Stimulated activated naive CD4-positive, alpha-beta T cell (primary cell): ENCODE measurements at places on chromosomes 1 and 21.

DNA sequence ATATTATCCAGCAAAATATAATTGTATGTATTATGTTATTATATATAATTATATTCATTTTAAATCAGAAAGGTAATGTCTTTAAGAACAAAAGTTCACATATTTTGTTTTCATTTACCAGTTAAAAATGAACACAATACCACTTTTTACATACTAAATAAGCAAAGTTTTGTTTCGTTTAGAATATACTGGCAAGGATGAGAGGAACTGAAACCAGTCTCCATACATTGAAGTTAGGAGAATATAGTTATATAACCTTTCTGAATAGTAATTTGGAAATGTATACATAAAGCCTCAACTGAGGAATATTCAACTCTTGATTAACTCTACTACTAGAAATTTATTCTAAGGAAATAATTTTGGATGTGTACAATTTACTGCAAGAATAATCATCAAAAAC lies 110.5 kb downstream of the ZNF644 start:
- DNase-seq = no peak

DNA sequence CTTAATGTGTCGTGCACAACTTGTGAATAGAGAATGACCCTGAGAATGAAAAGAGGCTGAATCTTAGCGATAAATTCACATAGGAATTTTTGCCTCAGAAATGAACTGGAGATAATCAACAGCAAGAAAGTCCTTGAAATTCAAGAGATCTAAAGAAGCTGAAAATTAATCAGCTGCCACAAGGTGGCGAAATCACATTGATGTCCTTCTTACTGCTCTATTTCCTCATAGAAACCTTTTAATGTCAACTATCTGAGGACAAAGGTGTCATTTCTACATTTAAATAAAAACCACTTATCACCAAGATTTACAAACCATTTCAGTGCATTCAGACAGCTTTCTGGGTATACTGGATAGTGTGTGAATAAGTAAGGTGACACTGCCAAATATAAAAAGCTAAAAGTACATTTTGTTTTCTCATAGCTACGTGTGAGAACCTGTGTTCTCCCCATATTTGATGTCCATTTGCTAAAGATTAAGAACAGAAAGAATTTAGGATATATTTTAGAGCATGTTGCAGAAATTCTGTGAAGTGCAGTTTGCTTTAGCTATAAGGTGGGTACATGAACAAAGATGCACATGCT lies 485.3 kb upstream of the PTBP2 start:
- DNase-seq = no peak

DNA sequence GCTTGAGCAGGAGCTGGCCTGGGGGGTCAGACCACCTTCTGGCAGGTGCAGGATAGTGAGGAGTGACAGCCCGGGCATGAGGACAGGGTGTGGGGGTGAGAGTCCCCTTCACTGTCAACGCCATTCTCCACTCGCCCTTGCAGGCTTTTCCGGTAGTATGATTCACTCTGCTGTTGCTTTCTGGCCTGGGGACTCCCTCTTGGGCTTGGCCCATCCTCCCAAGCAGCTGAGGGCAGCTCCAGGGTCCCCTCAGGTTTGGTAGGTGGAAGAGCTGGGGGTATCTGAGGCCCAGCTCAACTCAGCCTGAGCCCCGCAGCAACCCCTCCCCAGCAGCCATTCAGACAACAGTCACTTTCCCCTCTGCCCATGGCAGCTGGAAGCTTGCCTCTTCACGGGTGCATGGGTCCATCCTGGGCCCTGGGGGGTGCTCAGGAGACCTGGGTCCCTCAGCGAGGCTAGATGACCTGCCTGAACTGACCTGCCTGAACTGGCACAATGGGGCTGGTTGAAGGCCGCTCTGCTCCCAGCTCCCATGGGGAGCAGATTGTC lies 1.3 kb downstream of the CLDN19 start:
- no peak for DNase-seq

DNA sequence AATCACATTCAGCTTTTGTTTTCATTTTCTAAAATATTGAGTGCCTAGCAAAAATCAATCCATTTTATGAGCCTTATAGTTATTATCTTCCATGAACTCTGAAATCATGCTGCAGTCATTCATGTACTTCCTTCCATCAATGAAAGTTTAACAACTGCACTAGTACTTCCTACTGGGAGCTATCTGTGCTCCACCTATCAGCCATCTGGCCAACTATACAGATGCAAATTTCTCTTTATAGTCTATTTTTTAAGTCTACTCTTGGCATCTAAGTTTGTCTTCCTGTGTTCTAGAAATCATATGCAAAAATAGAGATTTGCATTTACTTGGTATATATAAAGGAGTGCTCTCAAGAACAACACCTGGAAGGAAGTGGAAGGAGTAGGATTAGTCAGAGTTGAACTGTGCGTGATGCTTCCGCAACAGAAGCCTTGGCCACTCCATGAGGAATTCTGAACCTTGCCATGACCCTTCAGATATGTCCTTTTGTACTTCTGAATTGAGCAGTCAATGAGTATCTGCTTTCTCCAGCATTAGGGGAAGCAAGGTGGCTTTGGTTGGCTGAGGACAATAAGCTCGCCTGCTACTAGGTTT lies 403.2 kb upstream of the ADAMTS5 start:
- no peak for DNase-seq

DNA sequence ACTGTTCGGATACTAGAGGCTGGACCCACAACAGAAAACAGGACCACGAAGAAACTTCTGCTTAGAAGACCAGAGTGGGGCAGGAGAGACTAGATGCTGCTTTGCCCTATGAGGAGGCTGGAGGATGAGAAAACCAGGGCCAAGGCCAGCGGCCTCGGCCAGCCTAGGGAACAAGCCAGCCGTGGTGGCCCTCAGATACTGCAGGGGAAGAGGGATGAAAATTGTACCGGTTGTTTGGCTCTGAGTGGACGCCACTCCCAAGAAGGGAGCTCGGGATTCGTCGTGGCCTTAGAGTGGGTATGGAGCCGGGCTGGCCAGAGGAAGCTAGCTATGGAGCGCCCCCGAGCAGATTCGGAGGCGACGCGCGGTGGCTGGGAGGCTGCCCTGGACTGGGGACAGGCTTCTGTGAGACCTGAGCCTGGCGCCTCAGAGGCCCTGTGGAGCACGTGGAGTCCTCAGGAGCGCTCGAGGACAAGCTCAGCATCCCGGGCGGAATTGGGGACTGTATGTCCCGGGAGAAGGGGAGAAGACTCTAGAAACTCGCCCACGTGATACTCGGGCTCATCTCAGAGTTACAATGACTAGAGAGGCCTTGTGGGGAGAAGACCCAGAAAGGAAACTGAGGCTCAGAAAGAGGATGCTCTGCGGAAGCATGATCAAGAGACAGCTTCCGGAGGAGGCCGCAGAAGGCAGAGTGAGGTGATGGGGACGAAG lies 2.8 kb downstream of the PRRX1 start:
- DNase-seq = no peak

DNA sequence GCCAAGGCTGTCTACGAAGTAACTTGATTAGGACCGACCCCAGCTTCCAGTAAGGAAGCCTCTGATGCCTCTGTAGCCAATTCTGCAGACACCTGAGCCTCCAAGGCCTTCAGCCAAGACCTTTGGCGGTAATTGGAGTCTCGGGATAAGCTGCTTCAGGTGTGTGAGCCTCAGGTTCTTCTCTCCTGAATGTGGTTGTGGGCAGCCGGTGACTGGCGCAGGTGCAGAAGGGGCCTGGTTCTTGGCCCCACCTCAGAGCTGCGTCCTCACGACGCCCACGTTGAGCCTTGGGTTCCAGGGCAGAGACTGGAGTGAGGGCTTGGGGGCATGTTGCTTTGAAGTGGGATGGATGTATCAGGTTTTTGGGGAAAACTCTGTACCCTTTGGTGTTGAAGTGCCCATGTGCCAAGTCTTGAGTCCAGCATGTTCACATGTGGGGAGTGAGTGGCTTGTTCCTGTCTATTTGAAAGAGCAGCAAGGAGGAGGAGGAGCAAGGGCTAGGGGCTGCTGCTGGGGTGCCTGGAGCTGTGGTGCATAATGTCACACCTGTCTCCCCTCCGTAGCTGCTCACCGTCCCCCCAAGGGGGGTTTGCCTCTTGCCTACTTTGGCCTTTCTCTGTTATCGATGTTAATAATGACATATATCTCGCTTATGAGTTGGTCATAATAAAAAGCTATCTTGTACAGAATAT lies 1.4 kb downstream of the PSEN2 start:
- DNase-seq = no peak

- DNase-seq = no peak
These were observed 12.6 kb upstream of the ACTL8 start for GRCh38 chr1:17742583-17742982.

- DNase-seq = no peak
These were observed 6.0 kb upstream of the LRRC71 start for GRCh38 chr1:156914440-156914856.

DNA sequence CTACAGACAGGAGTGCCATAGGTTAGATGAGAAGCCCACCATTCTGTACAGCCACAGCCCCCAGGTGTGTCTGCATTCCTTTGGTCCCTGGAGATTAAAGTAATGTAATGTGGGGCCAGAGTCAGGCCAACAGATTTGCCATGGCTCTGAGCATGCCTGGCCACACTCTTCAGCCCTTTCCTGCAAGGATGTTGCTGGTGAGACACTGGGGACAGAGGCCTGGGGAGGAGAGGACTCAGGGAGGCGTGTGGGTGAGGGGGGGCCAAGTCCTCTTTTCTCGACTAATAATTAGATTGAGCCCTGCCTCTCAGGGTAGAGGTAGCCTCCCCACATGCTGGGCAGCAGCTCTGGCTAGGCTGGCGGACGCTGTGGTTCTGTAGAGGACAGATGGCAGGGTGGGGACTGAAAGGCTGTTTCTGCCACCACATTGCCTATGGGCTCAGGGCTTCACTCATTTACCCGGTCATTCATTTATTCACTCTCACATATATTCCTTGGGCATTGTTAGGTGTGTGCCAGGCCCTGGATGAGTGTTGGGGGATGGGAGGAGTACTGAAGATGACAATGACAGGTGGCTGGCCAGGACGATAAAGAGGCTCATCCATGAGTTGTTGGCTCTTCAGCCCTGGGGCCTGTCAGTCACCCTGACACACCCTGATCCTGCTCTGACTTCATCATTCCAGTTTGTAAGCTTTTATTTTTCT lies 7.1 kb upstream of the PRCC start:
- no peak for DNase-seq

GRCh38 chr1:162023547-162024501 lies at the start of gene OLFML2B:
TSS of gene OLFML2B (minus strand) at chr1:162023869. CDS start at chr1:162023430, 439 bp downstream.
- peak; percentile 22 for DNase-seq

GRCh38 chr1:47764461-47765046 lies 232.6 kb downstream of the TRABD2B start:
- no peak for DNase-seq

GRCh38 chr1:150515328-150516049 lies at the start of gene FALEC:
TSS of gene FALEC (plus strand) at chr1:150515752.
- DNase-seq = peak; percentile 86

DNA sequence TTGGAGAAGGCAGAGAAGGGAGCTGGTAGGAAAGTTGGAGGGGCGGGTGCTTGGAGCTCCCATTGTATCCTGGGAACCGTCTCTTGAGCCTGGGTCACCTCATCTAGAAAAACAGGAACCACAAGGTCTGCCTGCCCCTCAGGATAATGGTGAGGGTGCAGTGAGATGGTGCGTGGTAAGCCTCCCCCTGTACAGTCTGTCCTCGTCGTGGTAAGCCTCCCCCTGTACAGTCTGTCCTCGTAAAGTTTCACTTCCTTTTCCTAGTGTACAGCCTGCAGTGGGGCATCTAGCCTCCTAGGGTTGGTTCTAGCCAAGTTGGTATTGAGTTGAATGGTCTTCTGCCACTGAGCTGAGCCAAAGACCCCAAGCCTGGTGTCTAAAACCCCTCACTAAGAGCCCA lies 66.5 kb upstream of the IGSF21 start:
- no peak for DNase-seq

DNA sequence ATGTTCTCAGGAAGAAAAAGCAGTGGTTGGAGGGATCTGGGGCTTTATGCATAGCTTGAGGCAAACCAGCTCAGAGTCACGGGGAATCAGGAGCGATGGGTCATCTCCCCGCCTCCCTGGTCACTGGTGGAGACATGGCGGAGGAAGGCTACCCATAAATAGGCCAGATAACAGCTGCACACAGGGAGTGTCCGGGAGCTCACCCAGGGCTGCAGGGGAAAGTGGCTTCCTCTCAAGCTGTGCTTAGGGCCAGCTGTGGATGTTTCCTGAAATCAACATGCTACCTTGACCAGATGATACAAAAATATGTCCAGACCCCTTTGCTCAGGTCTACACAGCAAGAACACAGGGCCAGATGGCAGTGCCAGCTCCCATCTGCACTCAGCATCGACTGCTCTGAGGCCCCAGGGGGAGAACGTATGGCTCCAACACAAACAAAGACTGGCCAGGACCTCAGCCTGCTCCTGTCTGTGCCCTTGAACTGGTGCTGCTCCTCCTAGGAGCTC lies 27.1 kb upstream of the RERE start:
- DNase-seq = no peak

DNA sequence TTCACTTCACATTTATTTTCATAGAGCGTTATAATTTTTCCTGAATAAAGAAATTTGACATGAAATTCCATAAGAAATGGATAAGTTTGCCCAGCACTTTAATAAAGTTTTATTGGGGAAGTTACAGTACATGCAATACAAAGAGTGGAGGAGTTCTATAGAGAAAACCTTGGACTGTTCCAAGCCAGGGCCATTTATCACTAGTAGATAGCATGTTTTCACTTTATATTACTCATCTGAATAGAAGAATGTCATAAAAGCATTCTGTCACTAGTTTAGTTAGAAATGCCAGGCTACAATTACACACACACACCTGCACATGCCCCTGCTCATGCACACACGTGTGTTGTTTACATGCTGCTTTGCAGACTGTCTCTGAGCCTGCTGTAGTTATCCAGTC lies 123.3 kb downstream of the NEK7 start:
- DNase-seq = no peak

DNA sequence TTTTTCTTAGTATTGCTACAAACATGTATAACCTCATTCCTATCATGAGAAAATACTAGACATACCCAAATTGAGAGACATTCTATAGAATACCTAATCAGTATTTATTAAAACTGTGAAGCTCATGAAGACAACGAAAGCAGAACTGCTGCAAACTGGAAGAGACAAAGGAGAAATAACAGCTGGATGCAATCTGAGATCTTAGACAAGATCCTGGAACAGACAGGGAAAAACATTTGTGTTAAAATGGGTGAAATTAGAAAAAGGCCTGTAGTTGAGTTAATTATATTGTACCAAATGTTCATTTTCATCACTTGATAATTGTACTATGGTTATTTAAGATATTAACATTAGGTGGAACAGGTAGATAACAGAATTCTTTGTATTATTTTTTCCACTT lies 392.0 kb downstream of the PLPP3 start:
- no peak for DNase-seq

- no peak for DNase-seq
These were observed 34.6 kb upstream of the ADAMTS5 start for GRCh38 chr21:27001526-27001925.

- no peak for DNase-seq
These were observed 48.3 kb upstream of the NADK start for GRCh38 chr1:1826356-1827088.

DNA sequence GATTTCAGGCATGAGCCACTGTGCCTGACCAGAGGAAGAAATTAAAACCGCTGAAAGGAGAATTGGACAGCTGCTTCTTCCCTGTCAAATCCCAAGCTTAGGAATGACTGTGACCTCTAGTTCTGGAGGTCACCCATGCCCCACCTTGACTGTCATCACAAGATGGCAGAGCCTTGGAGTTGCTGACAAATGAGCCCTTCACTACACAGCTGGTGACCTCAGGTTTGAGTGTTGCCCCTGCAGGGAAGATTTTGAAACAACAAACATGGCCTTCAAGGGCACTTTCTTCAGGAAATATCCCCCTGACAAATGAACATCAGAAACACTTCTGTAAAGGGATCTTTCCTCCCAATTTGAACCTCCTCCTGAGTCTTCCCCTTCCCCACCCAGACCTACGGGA lies 6.9 kb upstream of the SLC45A3 start:
- no peak for DNase-seq

GRCh38 chr1:216750031-216750627 lies 26.9 kb upstream of the ESRRG start:
- no peak for DNase-seq
